ENCODE measurements at places on chromosomes 5 and 9.

- DNase-seq, result no peak
Measured at GRCh38 chr5:86786955-86787354, 169.2 kb downstream of the COX7C start.

DNA sequence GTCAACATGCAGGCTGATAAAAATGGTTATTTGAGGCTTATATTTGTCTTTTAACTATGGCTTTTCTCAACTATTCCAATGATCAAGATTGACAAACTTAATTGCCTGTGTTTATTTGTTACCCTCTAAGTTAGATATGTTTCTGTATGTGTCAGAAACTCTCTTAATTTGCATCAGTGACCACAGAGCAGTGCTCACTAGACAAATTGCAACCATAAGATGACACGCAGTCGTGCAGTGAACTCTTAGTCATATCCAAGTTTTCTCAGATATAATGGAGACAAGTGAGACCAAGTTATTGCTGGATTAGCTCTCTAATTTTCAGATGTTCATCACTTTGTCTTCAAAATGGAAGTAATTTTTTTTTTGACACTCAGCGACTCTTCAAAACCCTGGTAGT lies 342.2 kb upstream of the RFX3 start:
- DNase-seq, result no peak

DNA sequence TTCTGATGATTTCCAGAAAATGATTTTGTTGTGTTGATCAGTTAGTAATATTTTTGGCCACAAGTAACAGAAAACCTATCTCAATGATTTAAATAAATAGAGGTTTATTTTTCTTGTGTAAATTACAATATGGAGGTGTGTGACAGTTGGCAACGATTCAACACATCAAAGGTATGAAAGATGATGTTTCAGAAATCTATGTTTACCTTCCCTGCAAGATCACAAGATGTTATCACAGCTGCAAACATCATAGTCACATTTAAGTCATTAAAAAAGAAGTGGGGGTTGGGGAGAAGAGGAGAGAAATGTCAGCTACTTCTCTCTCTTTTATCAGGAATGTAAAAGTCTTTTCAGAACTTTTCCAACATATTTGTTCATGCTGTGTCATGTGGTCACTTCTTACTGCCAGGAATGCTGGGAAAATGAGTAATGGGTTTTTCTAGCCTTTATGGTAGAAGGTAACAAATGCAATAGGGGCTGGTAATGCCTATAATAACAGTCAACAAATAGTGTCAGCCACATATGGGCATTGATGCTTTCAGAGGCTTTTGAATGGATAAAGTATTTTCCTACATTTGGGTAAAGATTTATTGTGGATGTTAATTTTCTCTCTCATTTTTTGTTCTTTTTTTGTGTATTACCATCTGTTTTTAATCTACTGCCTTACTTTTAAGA lies 742.7 kb downstream of the TLE1 start:
- no peak for DNase-seq

DNA sequence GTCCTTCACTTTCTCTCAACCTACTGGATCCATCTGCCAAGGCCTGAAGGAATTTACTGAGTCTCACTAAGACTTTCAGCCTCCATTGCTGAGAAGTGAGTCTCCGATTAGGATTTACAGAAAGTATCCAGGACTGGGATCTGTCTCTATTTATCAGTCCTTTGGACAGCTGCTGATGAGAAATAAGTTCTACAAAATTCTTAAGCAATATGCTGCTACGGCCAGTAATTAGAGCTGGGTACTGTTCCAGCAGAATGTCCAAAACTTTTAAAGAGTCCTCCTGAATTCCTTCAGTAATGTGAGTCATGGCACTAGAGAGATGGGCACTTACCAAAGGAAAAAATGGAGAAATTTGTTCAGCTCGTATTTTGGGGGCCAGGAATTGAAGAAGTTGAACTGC lies 5.9 kb downstream of the TEX10 start:
- DNase-seq, result no peak
